ENCODE measurements at places on chromosomes 4 and X.

GRCh38 chrX:24219320-24219719 lies 69.8 kb downstream of the ZFX start:
- DNase-seq: no peak

- DNase-seq: no peak
Observed at GRCh38 chr4:159463235-159463634, 360.4 kb downstream of the RAPGEF2 start.

GRCh38 chr4:169115897-169116254 lies 105.8 kb upstream of the CBR4 start:
- DNase-seq: no peak

DNA sequence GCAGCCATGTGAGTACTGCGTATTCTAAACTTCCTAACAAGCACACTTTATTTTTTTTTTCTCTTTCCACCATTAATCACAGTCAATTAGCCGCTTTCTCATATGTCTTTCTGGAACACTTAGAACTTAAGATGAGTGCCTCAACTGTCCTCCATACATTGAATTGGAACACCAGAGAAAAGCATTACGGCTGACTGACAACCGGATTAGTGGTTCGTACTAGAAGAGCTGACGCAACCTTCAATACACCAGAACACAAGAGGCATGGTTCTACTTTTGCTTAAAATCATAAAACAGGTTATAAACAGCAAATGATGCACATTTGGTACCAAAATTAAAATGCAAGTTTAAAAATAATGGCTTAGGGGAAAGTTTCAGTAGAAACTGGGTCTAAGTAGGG lies 3.3 kb downstream of the TMEM47 start:
- DNase-seq: no peak

DNA sequence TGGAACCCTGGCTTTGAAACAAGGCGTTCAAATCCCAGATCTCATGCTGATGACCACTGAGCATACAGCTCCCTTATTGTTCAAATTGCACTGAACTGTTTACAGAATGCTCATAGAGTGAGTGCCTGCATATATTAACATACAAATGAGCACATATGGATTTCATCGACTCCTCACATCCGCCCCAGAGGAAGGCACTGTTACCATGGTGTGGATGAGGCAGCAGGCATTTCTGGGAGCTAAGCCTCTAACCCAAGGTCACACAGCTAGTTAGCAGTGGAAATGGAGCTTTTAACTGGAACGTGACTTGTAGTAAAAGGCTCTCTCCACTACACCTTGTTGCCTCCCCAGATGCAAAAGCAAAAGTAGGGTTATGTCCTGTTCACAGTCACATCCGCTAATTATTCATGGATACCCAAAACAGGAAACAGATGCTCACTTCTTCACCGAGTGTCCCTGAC lies 289.7 kb downstream of the STK32B start:
- DNase-seq: no peak
